ENCODE measurements at places on chromosomes 7 and 10.

DNA sequence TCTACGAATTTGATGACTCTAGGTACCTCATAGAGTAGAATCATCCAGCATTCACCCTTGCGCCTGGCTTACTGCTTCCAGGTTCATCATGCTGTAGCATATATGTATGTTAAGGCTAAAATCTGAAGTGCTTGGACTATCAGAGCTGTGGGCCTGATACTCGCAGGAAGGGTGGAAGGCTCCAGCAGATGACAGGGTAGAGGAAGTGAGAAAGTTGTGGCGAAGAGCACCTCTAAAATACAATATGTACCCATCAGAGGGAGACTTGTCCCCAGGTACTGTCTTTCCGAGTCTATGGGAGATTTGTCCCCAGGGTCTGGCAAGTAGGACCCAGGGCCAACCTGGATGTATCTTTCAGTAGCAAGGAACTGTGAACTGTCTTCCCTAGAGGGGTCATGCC, 48.1 kb upstream of the PLEKHA1 start:
- DNase-seq: no peak

DNA sequence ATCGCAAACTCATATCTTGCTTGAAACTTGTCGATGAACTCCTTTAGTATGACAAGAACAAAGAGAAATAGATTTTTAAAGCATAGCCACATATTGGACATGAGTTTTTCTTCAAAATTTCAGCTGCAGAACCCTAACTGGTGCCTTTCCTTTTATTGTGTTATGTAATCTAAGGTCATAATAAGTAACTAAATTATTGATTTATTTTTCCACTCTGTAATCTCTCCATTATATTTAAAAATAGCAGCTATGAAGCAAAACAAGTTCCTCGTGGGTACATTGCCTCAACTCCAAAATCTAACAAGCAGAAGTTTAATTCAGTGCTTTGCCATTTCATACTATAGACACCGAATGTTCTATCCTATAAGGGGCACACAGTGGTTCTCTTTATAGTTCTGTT, 159.2 kb upstream of the PRSS1 start:
- DNase-seq: no peak

DNA sequence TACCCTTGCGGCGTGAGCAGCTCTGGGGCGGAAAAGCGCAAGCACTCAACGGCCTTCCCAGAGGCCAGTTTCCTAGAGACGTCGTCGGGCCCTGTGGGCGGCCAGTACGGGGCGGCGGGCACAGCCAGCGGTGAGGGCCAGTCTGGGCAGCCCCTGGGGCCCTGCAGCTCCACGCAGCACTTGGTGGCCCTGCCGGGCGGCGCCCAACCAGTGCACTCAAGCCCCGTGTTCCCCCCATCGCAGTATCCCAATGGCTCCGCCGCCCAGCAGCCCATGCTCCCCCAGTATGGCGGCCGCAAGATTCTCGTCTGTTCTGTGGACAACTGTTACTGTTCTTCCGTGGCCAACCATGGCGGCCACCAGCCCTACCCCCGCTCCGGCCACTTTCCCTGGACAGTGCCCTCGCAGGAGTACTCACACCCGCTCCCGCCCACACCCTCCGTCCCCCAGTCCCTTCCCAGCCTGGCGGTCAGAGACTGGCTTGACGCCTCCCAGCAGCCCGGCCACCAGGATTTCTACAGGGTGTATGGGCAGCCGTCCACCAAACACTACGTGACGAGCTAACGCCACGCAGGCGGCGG, 12.6 kb downstream of the TRIM8 start:
- no peak for DNase-seq

DNA sequence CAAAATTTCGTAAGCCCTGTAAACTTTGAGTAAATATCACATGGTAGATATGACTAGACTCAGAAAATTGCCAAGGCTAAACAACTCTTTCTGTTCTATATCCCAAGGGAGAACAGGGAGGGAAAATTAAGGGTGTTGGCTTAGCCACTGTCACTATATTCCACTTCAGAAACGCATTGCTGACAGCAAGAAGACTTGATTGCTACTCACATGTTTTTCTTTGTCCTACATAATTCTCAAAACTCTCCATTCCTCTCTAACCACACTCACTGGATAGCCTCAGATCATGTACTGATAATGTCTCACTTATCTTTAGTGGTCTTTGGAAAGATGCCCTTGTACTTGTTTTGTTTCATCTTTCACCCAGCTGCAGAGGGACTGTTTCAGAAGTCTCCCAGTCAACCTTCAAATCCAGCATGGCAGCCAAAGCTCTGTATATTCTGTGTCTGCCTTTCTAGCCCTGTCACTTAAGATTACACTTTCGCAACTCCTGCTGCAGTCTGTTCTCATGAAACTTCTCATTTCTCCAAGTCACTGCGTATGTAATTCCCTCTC, 582.4 kb upstream of the FZD8 start:
- DNase-seq: no peak

DNA sequence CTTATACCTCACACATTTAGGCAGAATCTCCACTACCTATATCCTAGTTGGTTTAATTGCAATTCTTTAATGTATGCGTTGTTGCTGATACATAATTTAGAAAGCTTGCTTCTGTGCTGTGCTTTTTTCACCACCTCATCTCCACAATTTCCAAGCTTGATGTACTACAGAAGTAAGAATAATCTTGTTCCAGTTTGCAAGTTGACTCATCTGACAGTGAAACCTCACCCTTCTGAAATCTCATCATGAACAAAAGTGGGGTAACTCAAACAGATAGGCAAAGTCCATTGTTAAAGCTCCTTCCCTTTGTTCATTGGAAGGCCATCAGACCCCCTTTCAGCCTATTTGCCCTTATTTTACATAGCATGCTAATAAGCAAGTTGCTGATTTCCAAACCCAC, 13.6 kb downstream of the EIF4EBP2 start:
- DNase-seq: no peak

- DNase-seq: no peak
These were observed 5.5 kb upstream of the FIGNL1 start for GRCh38 chr7:50455658-50456057.

- no peak for DNase-seq
These were observed 167.8 kb upstream of the CXCL12 start for GRCh38 chr10:44552726-44553125.

- DNase-seq: no peak
These were observed 32.2 kb upstream of the TRIL start for GRCh38 chr7:28990200-28990960.

DNA sequence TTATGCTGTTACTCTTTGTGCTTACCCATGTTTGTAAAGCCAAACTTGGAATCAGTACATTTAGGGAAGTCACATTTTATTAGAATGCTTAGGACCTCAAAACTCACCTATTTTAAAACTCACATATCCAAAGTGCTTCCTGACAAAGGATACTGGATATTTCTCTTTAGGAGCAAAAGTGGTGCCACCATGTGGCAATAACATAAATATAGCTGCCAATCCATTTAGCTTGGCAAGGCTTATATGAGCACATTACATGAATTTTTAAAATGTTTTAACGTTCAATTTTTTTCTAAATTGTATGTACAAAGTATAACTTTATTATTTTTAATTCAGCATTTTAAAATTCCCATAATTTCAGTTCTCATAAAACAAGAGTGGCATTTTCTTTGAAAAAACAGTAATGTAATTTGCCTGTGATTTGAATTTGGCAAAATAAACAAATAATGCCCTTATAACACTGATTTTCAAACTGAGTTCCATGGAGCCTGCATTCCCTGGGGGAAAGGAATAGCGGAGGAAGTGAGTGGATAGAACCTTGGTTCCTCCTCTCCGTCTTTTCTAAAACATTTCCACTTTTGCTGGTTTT, 75.4 kb downstream of the HDAC9 start:
- peak; percentile 15 for DNase-seq

- DNase-seq: no peak
These were observed 319.0 kb upstream of the FZD1 start for GRCh38 chr7:90945104-90945787.
